ENCODE measurements at places on chromosomes 2 and 18. TPM values are rescaled to one million over a fixed set of nuclear protein-coding genes. Genes with fewer than 3 reads are reported as not detected.

The RDH14 gene
- 38.7 TPM for polyA plus RNA-seq

- DNase-seq = no peak
Observed at GRCh38 chr2:191436368-191437055, 191.3 kb downstream of the MYO1B start.

- DNase-seq = no peak
Observed at GRCh38 chr2:86221066-86221684, 21.9 kb downstream of the MRPL35 start.

DNA sequence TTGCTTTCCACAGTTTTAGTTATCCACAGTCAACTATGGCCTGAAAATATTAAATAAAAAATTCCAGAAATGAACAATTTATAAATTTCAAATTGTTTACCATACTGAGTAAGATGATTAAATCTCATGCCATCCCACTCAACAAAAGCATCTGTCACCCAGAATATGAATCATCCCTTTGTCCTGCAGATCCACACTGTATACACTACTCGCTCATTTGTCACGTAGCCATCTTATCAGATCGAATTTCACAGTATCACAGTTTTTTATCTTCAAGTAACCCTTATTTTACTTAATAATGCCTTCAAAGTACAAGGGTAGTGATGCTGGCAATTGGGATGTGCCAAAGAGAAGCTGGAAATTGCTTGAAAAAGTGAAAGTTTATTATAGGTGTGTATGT, 291.8 kb upstream of the LRATD1 start:
- no peak for DNase-seq

GRCh38 chr2:169980001-169980400, 152.7 kb downstream of the UBR3 start:
- DNase-seq = no peak

DNA sequence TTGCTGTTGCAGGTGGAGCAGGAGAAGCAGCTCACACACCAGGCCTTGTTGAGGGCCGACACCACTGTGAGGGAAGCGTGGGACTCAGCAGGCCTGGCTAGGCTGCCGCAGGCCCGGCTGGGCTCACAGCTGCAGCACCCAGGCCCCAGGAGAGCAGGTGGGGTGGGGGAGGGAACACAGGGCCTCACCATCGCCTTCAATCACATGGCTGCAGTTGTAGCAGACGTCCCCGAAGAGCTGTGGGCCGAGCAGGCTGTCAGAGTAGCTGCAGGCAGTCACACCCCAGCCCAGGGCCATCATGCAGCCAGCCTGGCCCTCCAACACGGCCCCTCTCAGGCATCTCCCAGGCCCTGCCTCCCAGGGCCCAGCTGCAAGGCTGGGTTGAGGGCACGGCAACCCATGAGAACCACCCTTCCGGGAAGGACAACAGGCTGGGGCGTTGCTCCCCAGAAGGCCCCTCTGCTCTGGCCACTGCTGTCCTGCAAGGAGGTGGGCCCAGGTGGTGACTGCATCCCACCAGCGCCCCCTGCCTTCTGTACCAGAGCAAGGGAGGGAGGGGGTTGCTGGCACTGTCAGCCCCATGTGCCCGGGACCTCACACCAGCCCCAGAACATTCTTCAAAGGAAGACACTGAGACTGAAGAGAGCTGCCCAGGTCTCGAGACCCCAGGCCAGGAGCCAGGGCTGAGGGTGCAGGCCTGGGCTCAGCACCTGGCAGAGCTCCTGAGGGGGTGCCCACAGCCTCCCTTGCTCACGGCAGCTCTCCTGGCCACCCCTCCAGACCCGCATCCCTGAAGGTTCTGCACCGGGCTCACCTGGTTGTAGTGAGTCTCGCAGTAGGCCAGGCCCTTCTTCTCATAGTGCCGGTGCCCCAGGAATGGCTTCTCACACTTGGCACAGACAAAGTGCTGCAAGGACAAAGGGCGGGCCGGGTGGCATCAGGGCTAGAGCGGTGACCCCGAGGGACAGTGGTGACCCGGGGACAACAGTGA, 5.6 kb upstream of the GPR17 start:
- no peak for DNase-seq

The GCG gene
- polyA plus RNA-seq = not detected

The ANKRD29 gene
- 38.0 TPM for polyA plus RNA-seq

The ASB18 gene
- 0.04 TPM for polyA plus RNA-seq

DNA sequence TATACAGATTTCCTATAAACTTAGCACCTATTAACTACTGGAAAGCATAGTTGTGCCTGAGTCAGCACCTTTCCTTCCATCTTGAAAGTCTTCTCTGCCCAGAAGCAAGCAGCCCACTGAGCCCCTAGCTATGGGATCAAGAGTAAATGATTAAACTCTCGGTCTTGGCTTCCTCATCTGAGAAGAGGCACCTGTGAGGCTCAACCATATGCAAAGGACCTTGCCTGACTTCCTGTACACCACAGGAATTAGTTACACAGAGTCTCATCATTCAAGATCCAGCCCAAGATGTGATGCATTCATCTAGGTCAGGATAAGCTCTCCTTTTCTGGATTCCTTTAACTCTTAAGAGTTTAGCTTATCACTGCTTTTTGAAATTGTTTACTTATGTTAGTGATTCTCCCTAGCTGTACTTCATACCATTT, 96.0 kb downstream of the CDH2 start:
- no peak for DNase-seq

- DNase-seq = no peak
Observed at GRCh38 chr18:46283268-46283667, 179.1 kb downstream of the HAUS1 start.

DNA sequence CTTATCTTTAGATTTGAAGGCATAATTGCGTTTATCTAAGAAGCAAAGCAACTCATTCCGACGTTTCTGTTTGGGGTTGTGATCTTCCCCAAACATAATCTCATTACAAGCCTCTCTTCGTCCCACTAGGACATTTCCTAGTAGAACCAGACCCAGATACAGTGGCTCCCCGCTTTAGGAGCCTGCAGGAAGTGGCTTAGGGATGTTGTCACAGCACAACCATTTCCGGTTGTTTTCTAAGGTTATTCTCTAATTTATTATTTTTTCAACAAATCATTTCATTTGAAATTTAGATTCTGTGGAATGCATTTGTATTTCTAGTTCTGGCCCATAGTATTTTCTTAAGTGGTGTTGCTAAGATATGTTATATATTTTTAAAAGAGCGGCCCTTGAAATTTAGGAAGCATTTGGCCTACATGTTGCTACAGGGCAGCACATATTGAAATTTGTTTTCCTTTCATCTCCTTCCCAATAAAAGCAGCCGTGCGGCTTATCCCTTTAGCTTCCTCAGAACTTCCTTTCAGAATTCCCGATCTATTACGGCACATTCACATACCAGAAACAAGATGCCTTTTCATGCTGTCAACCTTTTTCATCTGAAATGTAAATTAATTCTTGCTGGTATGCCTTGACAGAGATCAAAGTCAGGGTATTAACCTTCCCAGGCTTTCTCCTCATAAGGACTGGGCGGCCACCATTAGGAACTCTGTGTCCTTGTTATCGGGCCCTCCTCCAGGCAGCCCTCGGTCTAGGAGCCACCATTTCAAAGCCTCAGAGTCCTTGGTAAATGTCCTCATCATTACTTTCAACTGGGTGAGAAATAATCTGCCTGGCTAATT, 210.9 kb upstream of the SP5 start:
- DNase-seq = no peak

The SCN3A gene
- polyA plus RNA-seq = 1.3 TPM

The G6PC2 gene
- not detected for polyA plus RNA-seq

The CTAGE1 gene
- polyA plus RNA-seq = 0.08 TPM

The COA5 gene
- 72.2 TPM for polyA plus RNA-seq

DNA sequence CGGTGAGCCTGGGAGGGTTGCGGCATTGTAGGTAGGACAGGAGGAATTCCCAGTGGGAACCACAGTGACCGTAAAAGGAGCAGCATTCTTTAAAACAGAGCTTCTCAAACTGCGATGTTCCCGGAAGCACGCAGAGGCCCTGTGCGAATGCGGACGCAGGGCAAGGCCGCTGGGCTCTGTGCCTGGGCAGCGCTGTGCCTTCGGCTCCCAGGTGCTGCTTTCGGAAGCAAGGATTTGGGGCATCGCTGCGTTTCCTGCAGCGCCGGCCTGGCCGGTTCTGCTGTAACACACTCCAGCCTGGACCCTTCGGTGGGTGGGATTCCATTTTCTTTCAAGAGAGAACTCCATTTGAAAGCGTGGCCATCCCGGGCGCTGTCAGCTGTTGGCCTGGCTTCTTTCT, 118.6 kb downstream of the PTGR3 start:
- DNase-seq = no peak

- DNase-seq = no peak
Observed at GRCh38 chr2:9021563-9022211, 18.2 kb upstream of the MBOAT2 start.

DNA sequence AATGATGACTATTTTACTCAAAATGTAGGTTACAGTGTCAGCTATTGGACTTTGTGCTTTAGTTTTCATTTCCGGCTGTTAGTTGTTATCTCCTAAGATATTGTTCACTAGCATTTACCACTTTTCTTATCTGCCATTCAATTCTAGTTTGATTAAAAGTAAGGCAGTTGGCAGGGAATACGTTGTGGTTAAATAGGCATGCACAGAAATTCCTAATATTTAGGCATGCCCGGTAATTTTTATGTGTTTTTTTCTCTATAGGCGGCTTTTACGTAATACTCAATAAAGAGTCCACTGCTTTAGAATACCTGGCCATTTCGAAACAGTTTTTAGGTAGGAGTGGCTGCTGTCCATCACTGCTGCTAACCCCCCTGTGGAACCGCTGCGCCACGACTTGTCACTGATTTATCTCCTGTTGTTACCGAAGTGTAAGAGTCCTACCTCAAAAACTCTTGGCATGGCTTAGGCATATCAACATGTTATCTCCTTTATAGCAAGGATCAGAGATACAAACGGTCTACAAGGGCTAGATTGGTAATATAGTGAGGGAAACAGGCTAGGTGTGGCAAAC, 39.5 kb downstream of the BABAM2 start:
- no peak for DNase-seq

GRCh38 chr2:96575785-96576456, 39.4 kb downstream of the ARID5A start:
- no peak for DNase-seq

DNA sequence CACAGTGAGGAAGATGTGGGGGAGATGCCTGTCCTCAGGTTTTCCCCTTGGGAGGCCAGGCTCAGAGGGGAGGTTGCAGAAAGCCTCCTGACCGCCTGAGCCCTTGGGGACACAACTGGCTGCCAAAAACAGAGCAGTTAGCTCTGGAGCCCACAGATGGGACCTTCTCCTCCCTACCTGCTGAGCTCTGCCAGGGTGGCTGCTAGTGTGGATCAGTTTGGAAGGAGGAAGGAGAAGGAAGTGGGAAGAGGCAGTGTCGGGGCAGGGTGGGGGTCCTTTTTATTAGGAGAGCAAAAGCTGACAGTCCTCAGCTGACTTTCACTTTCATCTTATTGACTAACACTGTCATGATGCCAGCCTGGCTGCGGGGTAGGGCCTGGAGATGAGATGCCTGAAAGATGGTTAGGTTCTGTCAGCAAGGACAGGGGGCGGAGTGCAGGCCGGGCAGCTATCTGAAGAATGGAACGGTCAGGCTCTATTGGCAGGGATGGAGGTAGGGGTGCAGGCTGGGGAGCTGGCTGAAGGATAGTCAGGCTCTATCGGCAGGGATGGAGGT, 188.5 kb upstream of the HDAC4 start:
- DNase-seq = no peak

DNA sequence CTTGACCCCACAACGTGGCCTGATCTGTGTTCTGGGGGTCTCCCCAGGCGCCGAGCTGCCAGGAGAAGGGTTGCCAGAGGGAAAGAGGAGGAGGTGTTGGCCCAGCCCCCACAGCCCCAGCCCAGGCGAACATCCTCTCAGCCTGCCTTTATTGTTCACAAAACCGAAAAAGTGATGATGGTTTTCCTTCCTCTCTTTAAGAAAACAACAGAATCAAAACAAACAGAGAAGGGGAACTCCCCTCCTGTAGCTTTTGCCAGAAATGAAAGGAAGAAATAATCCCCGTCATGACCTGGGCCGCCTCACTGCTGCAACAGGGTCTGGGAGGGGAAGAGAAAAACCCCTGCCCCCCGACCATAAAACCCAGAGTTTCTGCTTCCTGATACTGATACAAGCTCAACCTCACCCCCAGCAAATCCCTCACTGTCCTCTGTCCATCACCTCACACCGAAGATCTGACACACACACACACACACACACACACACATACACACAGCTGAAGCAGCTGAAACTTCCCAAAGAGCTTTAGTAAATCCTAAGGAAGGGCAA, 52.0 kb downstream of the ZFP36L2 start:
- DNase-seq = no peak

Data from right lung (tissue), 10 donors.